Colonic mucosa (tissue), 4 donors: ENCODE measurements at places on chromosomes 4 and X. TPM values are rescaled to one million over a fixed set of nuclear protein-coding genes. Genes with fewer than 3 reads are reported as not detected.

The MEPE gene
- not detected for total RNA-seq

The PTTG2 gene
- 0.91 TPM for total RNA-seq

The MUC7 gene
- total RNA-seq, result not detected

The TASL gene
- total RNA-seq, result 0.49 TPM

The USP26 gene
- total RNA-seq, result not detected

The MAEA gene
- 65.8 TPM for total RNA-seq

The KIT gene
- total RNA-seq, result 10.0 TPM

The DIPK2B gene
- 2.5 TPM for total RNA-seq

The LANCL3 gene
- 1.9 TPM for total RNA-seq

The TXK gene
- 0.57 TPM for total RNA-seq

The SPARCL1 gene
- 84.0 TPM for total RNA-seq

The ADH1A gene
- total RNA-seq, result 0.17 TPM

The FAAH2 gene
- 5.6 TPM for total RNA-seq

The GRIA3 gene
- 0.17 TPM for total RNA-seq

The POF1B gene
- total RNA-seq, result 190 TPM

The MOSPD2 gene
- total RNA-seq, result 8.7 TPM

The NPY2R gene
- 0.42 TPM for total RNA-seq

The OTC gene
- total RNA-seq, result 10.2 TPM

The ARAP2 gene
- total RNA-seq, result 10.7 TPM

The TRPC3 gene
- total RNA-seq, result not detected

The MND1 gene
- 11.7 TPM for total RNA-seq

The TCEAL9 gene
- total RNA-seq, result 23.9 TPM

The CDS1 gene
- total RNA-seq, result 44.2 TPM

The SORBS2 gene
- 28.0 TPM for total RNA-seq

The PTCHD1 gene
- 1.6 TPM for total RNA-seq

The AWAT2 gene
- total RNA-seq, result not detected

The COL25A1 gene
- 0.29 TPM for total RNA-seq

The AIFM1 gene
- total RNA-seq, result 89.0 TPM

The FMR1NB gene
- total RNA-seq, result not detected

The CCNI gene
- total RNA-seq, result 159 TPM

The UGT2A3 gene
- 135 TPM for total RNA-seq

The MAP3K15 gene
- total RNA-seq, result not detected

The AKAP4 gene
- not detected for total RNA-seq

The AVPR2 gene
- total RNA-seq, result 0.24 TPM

The EVC gene
- total RNA-seq, result 4.1 TPM

The GPR50 gene
- not detected for total RNA-seq

The ARSJ gene
- 4.7 TPM for total RNA-seq

The MAGEB2 gene
- total RNA-seq, result not detected

The N4BP2 gene
- 7.5 TPM for total RNA-seq

The WFS1 gene
- 12.7 TPM for total RNA-seq

The PCSK1N gene
- total RNA-seq, result 10.1 TPM

The SHROOM3 gene
- 160 TPM for total RNA-seq

The TMEM154 gene
- 3.5 TPM for total RNA-seq

The LRIT3 gene
- 0.15 TPM for total RNA-seq

The TAB3 gene
- total RNA-seq, result 12.3 TPM

The TLR1 gene
- 4.7 TPM for total RNA-seq

The RPS6KA6 gene
- total RNA-seq, result 10.6 TPM

The PF4V1 gene
- not detected for total RNA-seq

The ANOS1 gene
- 0.24 TPM for total RNA-seq
